ENCODE measurements at places on chromosomes 7 and 10.
A peak's percentile ranks its signal among the peaks of the same experiment; 100 is the strongest.

DNA sequence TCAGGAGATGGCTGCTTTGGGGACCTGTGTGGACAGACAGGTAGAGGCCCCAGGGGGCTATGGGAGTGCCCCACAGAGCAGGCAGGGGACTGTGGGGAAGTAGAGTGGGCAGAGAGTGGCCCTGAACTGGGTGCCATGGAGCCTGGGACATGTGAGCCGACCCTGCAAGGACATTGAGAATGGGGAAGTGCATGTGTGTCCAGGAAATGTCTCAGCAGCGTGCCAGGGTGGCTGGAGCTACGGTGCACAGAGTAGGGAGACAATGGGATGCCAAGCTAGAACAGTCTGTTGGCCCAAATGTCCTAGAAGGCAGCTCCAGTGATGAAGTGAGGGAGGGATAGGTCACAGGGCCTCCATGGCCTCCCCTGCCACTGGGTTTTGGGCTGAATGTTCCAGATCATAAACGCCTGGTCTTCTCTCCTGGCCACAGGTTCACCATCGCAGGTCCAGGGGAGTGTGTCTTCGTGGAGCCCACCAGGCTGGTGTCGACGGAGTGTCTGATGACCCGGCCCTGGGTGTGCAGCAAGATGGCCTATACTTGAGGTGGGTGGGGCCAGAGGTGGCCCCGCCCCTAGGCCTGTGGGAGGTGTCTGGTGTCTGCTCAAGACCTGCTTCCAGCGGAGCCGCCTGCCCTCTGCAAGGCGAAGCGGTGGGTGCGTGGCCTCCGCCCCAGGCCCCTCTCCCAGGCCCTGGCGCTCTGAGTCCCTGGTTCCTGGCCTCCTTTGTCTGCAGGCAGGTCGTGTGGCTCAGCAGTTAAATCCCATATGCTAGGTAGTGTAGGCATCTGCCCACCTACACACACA, 20.5 kb downstream of the CLEC2L start:
- no peak for DNase-seq

GRCh38 chr10:11204351-11204942, 186.8 kb downstream of the CELF2 start:
- no peak for DNase-seq

GRCh38 chr7:115340828-115341227, 418.9 kb downstream of the MDFIC start:
- peak; percentile 14 for DNase-seq

DNA sequence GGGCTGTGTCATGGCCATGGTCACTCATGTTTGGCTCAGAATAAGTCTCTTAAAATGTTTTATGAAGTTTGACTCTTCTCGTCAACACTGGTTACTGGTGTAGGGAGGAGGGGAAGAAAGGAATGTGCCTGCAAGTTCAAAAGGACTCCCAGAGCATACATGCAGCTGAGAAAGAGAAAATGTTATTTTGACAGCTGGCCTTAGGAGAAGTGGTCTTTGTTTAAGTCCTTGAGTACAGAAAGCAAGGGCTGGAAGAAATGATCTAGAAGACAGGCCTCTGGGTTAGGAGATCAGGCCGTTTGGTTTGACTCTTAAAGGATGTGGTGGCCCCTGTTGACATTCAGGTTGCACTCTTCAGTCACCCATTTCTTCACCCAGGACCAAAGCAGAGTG, 245.5 kb downstream of the REEP3 start:
- no peak for DNase-seq

DNA sequence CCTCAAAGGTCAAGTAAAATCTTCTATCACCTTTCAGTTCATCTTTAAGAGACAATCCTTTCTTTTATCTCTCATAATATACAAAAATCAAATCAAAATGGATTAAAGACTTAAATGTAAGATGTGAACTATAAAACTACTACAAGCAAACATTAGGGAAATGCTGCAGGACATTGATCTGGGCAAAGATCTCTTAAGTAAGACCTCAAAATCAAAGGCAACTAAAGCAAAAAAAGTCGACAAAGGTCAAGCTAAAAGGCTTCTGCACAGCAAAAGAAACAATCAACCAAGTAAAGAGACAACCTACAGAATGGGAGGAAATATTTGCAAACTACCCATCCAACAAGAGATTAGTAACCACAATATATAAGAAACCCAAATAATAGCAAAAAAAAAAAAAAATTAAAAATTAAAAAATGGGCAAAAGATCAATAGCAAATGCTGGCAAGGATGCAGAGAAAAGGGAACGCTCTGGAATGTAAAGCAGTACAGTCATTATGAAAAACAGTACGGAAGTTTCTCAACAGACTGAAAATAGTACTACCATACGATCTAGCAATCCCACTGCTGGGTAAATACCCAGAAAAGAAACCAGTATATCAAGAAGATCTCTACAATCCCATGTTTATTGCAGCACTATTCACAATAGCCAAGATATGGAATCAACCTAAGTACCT, 41.7 kb downstream of the TNPO3 start:
- DNase-seq, result no peak

- peak; percentile 11 for DNase-seq
Observed at GRCh38 chr10:14837003-14837756, 657 bp downstream of the CDNF start.

DNA sequence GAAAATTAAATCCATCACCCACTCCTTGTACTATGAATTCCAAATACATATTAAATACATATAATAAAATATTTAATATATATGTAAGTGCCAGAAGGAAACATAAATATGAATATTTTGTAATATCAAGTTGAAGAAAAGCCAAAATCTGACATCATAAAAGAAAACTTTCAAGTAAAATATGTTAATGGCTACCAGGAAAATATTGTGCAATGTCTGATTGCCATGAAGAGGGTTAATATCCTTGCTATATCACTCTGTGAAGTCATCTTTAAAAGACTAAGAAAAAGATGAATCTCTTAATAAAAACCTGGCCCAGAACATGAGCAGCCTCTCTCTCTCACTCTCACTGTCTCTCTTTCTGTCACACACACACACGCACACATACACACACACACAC, 130.2 kb downstream of the EGFR start:
- no peak for DNase-seq

GRCh38 chr10:71835671-71836595, 15.1 kb downstream of the PSAP start:
- DNase-seq, result peak; percentile 86

DNA sequence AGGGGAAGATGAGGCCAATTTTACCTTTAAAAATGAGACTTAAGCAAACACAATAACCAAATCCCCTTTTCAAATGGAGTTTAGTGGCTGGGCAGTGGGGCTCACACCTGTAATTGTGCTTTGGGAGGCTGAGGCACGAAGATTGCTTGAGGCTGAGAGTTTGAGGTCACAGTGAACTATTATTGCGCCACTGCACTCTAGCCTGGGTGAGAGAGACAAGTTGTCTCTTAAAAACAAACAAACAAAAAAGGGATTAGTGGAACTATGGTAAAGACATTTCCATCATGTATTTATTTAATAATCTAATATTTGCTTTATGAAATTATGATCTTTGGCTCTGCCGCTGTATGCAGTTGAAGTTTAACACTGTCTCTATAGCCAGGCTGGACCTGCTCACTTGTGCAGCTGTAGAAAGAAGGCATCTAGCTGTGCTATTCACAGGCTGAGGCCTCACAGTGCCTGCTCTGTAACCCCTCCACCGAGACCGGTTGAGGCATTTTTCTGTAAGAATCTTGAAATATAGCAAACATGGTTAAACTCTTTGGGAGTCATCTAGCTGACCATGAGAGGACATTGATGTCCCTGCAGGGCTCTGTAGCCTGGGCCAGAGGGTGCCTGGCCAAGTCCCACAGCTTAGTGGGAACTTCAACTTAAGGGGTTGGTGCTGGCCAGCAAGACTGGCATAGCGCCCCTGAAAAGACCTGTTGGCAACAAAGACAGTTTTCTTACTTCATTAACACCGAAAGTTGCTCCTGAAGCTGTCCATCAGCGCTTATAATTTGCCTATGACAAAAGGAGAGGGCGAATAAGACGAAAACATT, 131.8 kb downstream of the BMPER start:
- no peak for DNase-seq

- no peak for DNase-seq
Observed at GRCh38 chr10:64515970-64516699, 994.9 kb downstream of the REEP3 start.

GRCh38 chr10:117581961-117582360, 39.4 kb downstream of the EMX2 start:
- DNase-seq, result no peak

DNA sequence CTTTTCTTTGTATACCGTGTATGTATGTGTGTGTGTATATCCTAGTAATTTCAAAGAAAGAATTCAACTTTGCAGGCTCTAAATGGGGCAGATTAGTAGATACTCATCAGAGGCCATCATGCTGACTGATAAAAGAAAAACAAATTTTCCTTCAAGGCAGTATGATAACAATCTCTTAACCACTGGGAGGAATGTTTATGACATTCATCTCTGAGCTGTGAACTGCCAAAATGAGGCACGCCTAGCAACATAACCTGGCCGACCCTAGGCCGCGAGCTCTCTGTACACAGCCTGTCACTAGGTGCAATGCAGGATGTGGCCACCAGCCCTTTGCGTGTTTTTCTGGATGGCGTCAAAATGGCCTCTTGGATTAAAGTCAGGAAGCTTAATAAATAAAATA, 343.7 kb upstream of the GALNT17 start:
- DNase-seq, result no peak

GRCh38 chr7:19520392-19520791, 188.4 kb downstream of the POLR1F start:
- no peak for DNase-seq

GRCh38 chr7:139797607-139798006, 19.8 kb upstream of the HIPK2 start:
- no peak for DNase-seq

- no peak for DNase-seq
Observed at GRCh38 chr10:74681917-74682627, 144.3 kb upstream of the KAT6B start.

DNA sequence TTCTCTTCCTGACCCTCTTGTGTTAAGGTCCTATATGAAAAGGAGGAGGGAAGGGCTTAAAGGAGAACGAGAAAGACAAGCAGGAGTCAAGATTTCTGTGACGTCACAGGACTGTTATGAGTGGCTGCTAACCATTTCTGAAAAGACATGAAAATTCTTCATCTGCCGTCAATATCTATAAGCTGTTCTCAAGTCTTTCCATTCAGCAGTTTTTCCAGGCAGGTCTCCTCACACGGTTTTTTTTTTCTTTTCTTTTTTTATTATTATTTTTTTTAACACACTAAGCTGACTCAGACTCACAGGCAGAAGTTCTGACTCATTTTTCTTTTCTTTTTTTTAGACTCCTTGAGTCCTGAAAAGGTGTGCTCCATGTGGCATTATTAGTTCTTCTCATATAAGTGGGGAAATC, 72.0 kb downstream of the DGKI start:
- DNase-seq, result no peak

DNA sequence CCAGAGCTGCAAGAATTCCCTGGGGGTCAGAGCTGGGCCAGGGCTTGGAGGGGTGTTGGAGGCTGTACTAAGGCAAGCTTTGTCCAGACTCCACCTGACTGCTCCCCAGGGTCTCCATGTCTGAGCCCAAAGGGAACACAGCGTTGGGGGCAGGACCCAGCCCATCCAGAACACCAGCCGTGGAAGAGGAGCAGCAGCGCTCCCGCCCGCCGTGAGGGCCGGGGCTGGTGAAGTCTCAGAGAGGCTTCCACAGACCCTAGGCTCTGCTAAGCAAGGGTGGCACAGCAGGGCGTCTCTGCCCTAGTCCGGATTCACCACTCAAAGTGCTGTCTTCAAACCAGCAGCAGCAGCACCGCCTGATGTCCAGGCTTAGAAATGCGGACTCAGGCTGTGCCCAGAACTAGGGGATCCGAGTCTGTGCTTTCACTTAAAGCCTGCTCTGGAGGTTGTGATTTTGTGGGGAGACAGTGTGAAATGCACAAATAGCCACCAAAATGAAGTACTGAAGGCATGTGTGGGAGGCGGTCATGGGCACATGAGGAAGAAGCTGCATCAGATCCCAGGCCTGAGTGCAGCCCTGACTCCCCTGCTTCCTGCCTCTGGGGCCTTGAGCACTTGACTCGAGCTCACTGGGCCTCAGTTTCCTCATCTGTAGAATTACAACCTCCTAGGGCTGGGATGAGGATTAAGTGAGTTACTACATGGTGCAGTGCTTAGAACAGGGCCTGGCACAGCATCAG, 16.6 kb upstream of the AQP1 start:
- no peak for DNase-seq

- DNase-seq, result peak; percentile 89
Observed at GRCh38 chr10:44628921-44629320, 244.0 kb upstream of the CXCL12 start.

GRCh38 chr10:62268027-62268398, 631 bp downstream of the RTKN2 start:
- DNase-seq, result no peak

DNA sequence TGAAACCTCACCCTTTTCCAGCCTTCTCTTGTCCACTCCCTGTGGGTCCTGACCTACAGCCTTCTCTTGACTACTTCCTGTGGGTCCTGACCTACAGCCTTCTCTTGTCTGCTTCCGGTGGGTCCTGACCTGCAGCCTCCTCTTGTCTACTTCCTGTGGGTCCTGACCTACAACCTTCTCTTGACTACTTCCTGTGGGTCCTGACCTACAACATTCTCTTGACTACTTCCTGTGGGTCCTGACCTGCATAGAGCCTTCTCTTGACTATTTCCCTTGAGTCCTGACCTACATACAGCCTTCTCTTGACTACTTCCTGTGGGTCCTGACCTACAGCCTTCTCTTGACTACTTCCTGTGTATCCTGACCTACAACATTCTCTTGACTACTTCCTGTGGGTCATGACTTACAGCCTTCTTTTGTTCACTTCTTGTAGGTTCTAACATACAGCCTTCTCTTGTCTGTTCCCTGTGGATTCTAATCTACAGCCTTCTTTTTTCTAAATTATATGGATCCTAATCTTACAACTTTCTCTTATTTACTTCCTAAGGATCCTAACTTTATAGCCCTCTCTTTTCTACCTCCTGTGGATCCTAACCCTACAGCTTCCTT, 36.5 kb downstream of the C10orf71 start:
- no peak for DNase-seq

DNA sequence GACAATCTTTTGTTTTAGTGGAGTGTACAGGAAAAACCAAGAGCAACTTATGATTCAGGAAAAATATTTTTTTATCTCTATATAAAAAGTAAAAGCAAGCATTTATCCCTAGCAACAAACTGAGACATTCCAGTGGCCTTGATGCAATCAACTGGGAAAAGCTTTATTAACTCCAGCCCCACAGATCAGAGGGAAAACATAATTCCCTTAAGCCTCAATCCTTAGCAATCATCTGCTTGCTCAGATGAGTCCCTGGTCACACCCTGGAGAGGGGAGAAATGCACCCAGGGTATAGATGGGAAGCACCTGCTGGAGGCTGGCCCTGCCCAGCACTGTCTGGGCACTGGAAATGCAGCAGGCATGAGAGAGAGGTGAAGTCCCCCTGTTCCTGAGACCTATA, 636.6 kb downstream of the TNS3 start:
- DNase-seq, result no peak
